ENCODE measurements at places on chromosomes 6 and 20.

GRCh38 chr6:140486450-140487361, 1112.3 kb upstream of the CITED2 start:
- no peak for DNase-seq

- DNase-seq, result no peak
Measured at GRCh38 chr6:35451354-35452182, 570 bp upstream of the FANCE start.

GRCh38 chr6:86683132-86683908, 254.0 kb upstream of the HTR1E start:
- DNase-seq, result no peak

DNA sequence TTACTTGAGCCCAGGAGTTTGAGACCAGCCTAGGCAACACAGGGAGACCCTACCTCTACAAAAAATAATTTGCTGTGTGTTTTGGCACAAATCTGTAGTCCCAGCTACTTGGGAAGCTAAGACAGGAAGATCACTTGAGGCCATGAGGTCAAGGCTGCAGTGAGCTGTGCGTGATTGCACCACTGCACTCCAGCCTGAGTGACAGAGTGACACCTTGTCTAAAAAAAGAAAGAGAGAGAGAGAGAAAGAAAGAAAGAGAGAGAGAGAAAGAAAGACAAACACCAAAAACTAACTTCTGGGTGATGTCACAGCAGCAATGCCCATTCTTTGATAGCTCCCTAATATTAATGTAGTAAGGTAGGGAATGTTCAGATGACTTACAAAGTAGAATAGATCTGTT, 20.4 kb downstream of the USP49 start:
- DNase-seq, result no peak

GRCh38 chr6:14273191-14273590, 155.6 kb downstream of the CD83 start:
- DNase-seq, result no peak

GRCh38 chr20:460707-461106, 1.6 kb downstream of the TBC1D20 start:
- no peak for DNase-seq

DNA sequence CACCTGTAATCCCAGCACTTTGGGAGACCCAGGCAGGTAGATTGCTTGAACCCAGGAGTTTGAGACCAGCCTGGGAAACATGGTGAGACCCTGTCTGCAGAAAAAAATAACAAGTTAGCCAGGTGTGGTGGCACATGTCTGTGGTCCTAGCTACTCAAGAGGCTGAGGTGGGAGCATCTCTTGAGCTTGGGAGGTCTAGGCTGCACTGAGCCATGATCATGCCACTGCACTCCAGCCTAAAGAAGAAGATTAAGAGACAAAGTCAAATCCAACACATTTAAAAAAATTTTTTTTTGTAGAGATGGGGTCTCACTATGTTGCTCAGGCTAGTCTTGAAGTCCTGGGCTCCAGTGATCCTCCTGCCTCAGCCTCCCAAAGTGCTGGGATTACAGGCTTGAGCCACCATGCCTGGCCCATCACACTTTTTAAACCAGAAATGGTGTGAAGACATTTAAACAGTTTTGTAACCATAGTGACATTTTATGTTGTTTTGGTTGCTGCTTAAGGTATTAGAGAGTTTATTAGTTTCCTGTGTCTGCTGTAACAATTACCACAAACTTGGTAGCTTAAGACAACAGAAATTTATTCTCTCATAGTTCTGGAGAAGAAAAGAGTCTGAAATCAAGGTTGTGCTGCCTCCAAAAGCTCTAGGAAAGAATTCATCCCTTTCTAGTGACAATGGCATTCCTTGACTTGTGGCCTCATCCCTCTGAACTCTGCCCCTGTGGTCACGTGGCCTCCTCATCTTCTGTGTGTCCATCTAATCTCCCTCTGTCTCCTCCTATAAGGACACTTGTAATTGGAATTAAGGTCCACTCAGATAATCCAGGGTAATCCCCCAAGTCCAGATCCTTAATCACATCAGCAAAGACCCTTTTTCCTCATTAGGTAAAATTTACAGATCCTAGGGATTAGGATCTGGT, 104.6 kb upstream of the TNFAIP3 start:
- DNase-seq, result no peak

GRCh38 chr20:24798930-24799705, 150.0 kb upstream of the CST7 start:
- no peak for DNase-seq

- DNase-seq, result no peak
Measured at GRCh38 chr6:156392648-156393047, 384.5 kb upstream of the ARID1B start.

- no peak for DNase-seq
Measured at GRCh38 chr6:48085131-48085741, 25.8 kb downstream of the PTCHD4 start.

DNA sequence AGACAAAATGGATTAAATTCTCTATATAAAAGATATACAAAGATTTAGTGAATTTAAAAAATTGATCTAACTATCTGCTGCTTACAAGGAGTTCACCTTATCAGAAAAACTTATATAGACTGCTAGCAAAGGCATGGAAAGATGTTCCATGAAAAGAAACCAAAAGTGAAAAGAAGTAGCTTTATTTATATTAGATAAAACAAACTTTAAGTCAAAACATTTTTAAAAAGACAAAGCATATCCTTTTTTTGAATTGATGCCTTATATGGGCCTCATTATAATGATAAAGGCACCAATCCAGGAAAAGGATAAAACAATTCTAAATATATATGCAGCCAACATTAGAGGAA, 334.2 kb downstream of the MEI4 start:
- DNase-seq, result no peak

GRCh38 chr20:3404402-3404801, 3.1 kb downstream of the DNAAF9 start:
- no peak for DNase-seq

GRCh38 chr20:61234224-61234890, 17.7 kb upstream of the CDH4 start:
- no peak for DNase-seq

All from Caki2 (cell line).